ENCODE measurements at places on chromosomes 5 and 9.

DNA sequence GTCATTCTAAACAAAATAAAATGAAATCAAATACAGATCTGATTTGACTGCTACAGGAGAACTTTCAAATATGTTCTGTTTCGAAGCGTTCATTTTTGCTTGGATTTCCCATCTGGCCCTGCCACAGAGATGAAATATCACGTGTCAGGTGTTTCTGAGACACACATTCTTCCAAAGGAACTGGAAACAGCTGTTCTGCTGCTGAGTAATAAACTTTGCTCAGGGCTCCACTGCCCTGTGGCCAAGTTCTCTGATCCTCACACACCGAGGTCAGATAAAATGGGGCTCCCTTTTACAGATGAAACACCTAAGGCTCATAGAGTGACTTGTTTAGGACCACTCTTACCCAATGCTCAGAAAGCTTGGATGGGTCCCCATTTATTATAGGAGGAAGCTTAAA, 42.5 kb downstream of the FRMPD1 start:
- DNase-seq = no peak

DNA sequence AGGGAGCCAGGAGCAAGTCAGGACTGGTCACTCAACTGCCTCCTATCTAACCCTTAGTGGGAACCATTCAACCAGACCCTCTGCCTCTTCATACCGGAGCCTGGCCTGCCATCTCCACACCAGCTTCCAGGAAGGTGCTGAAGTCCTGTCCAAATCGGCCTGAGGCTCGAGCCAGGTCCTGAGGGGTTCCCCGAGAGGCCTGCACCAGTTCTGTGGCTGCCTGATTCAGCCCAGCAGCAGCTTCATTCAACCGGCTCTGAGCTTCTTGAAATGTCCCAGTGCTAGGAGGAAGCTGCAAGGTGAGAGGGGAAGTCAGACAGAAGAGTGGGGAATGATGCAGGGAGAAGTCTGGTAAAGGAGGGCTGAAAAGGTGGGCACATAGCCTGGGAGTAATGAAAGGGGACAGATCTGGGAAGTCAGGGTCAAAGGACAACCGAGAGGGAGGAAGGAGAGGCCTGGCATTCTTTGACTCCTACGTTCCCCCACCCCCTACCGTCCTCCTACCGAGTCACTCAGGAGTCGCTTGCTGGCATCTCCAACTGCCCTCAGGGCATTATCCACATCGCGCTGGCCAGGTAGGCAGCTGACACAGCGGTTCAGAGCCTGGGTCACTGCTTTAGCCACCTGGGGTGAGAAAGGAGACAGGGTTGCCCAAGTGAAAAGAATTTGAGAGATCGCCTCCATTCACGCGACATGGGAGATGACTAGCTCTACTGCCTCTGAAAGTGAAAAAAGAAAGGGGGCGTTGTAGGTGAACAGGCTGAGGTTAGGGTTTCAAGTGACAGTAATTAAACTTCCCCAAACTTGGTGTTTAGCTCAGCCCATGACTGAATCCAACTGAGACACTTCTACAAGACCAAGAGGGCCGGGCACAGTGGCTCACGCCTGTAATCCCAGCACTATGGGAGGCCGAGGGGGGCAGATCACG, 20.2 kb downstream of the TLN1 start:
- DNase-seq = peak; percentile 68

- peak; percentile 88 for DNase-seq
Measured at GRCh38 chr5:1111727-1112289, at the start of gene SLC12A7. SLC12A7 (minus strand) TSS chr5:1112063; CDS start chr5:1111991, 72 bp downstream.

GRCh38 chr9:98074115-98074990, 17.8 kb downstream of the NANS start:
- peak; percentile 77 for DNase-seq

DNA sequence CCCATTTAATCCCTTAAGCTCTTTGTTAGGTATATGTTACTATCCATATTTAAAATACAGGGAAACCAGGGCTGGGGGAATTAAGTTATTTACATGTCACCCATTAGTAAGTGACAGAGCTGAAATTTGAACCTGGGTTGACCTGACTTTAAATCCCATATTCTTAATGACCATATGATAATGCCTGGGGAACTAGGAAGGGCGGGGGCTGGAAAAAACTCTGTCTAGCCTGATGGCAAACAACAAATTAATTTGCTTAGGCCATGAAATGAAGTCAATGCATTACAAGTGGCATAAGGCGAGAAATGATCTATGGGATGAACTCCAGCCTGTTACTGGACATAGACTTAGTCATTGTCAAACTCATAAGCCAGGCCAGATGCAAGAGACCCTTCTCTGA, 325.7 kb upstream of the WWC1 start:
- DNase-seq = no peak

Measured in GM13976 (cell line).